ENCODE measurements at places on chromosomes 11 and 22.

DNA sequence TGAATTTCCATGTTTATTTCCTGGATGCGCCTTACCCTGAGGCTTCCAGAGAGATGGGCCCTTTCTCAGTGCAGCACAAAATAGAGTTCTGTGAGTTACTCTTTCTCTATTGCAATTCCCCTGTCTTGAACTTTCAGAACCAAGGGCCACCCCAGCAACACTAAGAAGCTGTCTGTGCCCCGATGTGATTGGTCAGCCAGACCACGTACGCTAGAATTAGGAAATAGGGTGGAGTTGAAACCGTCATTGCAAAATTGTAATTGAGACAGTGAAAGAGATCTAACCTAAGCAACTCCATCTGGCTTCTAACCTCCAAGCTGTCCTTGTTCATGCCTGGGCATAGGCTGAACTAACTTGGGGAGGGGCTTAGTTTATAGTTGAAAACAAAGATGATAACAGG is 981.3 kb downstream of the OPCML start:
- no peak for DNase-seq

DNA sequence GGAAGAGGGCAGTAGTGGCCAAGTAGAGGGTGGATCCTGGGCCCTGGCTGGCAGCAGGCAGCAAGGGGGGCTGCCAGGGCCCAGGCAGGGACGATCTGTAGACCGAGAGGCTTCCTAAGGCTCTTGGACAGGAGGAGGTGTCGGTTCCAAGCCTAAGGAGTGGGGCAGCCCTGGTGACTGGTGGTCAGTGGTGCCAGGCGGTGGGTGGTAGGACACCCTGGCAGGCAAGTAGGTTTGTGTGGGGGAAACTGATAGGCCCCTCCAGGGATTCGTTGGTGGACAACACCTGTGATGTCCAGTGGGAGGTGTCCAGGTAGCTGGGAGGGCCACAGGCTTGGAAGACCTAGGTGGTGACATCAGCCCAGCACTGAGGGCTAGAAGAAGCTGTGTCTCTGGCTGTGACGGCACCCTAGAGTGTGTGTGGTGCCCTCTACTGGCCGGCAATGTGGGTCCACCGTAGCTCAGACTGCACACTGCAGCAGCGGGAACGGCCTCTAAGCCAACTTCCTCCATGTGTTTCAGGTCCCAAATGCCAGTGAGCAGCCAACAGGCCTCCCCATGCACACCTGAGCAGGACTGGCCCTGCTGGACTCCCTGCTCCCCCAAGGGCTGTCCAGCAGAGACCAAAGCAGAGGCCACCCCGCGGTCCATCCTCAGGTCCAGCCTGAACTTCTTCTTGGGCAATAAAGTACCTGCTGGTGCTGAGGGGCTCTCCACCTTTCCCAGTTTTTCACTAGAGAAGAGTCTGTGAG is 9.4 kb upstream of the SAMM50 start:
- peak; percentile 77 for DNase-seq

DNA sequence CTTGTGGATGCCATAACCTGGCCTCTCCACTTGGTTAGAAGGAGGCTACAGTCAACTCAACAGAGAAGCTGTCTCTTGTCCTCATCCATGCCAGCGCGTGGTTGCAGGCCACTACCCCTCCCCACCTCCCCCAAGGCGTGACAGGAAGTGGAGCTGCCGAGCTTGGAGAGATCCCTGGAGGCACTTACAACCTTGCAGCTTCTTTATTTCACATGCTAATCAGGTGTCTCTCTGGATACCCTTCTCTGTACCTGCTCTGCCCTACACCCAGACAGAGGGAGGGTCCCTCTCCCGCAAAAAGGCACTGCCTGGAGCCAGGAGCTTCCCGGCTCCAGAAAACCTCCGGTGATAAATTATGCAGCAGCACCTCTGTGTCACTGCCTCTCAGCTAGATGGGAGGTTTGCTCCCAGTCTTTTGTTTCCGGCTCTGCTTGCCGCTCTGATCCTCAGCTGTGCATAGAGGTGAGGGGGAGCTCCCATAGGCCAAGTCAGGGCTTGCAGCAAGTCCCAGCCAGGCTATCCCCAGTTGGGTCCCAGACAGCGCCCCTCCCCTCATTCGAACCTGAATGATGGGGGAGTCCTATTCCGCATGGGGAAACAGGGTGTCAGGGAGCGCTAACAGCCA is 5.7 kb downstream of the LRP4 start:
- DNase-seq: peak; percentile 45

DNA sequence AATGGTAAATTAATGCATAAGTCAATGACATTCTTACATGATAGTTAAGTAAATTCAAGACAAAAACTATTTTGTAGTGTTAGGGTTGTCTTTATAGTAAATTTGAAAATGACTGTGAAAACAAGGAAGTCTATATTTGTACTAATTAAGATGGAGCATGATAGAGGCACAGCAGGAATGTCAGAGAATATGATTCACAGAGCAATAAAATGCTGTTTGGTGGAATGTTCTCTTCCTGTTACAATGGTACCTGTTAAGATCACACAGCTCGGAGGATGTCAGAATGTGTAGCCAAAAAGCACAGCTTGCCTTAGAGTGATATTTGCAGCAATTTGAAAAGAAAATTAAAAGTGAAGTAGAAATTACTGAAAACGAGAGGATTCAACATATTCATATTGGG is 2339.7 kb upstream of the RAG2 start:
- DNase-seq: no peak

DNA sequence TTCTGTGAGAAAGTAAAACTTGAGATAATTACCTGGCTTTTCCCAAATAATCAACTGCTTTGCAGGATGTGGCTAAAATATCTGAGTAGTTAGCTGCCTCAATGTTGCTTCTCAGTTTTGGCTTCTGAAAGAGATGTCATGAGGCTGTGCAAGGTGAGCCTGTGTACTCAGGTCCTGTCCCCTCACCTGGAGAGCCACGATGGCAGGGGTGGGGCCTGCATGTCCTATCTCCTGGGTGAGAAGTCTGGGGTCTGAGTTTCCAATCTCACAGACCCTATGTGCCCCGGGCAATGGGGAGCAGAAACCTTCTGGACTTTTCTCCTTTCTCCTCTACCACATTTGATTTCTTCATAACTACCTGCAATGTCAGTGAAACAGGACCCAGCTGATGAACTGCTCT is 338.6 kb upstream of the B3GAT1 start:
- no peak for DNase-seq

DNA sequence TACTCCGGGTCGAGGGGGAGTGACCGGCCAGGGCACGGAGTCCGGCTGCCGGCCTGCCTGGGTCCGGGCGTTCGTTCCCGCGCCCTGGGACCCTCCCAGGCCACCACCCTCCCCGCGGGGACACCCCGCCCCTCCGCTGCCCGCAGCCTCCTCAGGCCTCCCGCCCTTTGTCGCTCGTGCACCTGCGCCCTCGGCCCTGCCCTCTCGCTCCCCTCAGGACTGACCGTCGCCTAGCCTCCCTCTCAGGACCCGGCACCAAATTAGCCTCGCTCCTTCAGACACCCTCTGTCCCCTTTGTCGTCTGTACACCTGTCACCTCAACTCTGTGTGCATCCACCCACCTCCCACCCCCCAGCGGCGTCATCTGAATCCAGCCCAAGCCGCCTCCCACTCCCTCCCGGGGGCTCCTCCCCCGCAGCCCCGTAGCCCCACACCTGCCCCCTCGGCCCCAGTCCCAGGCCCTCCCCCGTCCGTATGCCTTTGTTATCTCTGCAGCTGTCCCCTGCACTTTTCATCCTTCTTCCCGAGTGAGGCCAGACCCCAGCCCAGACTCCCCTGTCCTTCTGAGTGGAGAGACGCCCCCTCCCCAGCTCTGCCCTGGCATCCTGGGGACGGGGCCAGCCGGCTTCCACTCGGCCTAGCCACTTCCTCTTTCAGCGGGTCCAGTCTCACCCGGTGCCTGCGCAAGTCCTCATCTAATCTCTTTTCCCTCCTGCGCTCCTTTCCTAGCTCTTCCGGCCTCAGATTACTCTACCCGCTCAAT is 643 bp downstream of the TIGD3 start:
- DNase-seq: peak; percentile 53

DNA sequence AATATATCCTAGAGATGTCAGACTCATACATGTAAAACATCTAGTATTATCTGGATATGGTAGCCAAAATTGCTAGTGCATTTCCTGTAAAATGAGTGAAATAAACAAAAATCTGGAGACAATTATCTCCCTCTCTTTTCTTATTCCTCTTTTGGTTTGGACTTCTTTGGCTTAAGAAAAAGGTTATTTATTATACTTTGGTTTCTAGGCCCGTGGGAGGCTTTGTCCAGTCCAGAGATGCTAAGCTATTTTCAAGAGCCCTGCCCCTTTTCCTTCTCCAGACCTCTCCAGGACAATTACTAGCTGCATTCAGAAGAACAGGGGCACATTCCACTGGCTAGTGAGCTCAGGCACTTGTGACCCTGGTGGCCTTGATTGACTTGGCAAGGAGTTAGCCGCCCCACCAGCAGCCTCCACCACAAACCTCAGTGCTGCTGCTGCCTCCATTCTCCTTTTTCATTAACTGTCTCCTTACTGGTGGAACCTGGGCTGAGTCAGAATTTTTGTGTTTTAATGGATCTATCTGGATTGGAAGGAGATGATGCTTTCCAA is 747.3 kb upstream of the TENM4 start:
- DNase-seq: peak; percentile 10

- no peak for DNase-seq
Observed at GRCh38 chr22:39175353-39176142, 23.1 kb upstream of the CBX7 start.

- DNase-seq: no peak
Observed at GRCh38 chr11:27381238-27381666, 18.2 kb upstream of the CCDC34 start.

- DNase-seq: no peak
Observed at GRCh38 chr11:123272565-123272964, 77.5 kb upstream of the CLMP start.

GRCh38 chr11:93852242-93852641 is 1.8 kb upstream of the VSTM5 start:
- no peak for DNase-seq

GRCh38 chr11:69296890-69297786 is 3.2 kb downstream of the MYEOV start:
- DNase-seq: peak; percentile 98

- no peak for DNase-seq
Observed at GRCh38 chr22:23774922-23775436, 2.3 kb downstream of the MMP11 start.

- DNase-seq: no peak
Observed at GRCh38 chr22:39288135-39288898, 31.1 kb downstream of the RPL3 start.

- no peak for DNase-seq
Observed at GRCh38 chr11:2612884-2613571, 86.8 kb downstream of the KCNQ1OT1 start.

GRCh38 chr11:32722255-32722654 is 72.2 kb downstream of the CCDC73 start:
- no peak for DNase-seq

- no peak for DNase-seq
Observed at GRCh38 chr22:23938328-23939016, 22.5 kb downstream of the GSTT2B start.

DNA sequence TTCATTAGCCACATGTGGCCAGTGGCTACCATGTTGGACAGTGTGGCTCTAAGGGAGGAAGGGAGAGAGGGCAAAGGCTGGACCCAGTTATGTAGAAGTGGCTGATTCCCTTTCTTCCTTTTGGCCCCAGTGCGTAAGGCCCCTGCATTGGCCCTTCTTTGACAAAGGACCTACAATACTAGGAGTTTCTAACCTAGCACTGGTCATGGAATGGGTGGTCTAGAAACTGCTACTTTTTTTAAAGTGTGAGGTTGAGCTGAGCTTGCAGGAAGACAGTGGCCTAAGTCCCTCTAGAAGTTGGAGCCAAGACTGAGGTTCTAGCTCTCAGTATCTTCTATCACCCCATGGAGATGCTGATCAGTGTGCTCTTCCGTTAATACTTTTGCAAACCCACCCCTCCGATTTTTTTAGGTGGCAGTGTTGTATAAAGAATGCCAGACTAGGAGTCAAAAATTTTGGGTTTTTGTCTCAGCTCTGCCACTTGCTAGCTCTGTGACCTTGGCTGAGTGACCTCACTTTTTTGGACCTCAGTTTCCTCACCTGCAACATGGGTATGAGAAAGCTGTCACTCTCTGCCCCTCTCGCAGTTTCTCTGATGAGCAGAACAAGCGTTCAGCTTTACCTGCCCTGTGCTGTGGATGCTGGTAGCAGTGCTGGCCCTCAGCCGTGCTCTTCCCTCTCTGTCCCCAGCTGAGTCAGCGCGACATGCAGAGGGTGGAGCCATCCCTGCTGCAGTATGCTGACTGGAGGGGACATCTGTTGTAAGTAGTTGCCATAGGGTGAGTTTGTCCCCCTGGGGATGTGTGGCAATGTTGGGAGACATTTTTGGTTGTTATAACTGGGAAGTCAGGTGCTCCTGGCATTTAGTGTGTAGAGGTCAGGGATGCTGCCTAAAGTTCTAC is 6.9 kb downstream of the ACCS start:
- no peak for DNase-seq

- DNase-seq: no peak
Observed at GRCh38 chr11:125287491-125288210, 123.1 kb downstream of the PKNOX2 start.

DNA sequence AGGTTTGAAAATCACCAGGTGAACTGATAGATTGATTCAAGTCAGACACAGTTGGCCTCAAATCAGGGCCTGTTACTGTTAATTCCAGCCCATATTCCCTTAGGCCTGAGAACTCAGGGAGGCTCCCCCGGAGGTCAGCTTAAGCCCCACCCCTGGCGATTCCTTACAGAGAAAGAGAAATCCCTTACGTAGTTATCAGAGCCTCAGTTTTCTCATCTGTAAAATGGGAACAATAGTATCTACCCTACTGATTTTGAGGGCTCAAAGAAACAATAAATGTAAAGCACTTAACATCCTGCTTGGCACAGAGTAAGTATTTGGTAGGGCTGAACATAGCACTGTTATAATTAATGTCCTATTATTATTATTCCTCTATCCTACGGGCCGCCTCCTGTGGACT is 94.1 kb downstream of the NAT10 start:
- no peak for DNase-seq

DNA sequence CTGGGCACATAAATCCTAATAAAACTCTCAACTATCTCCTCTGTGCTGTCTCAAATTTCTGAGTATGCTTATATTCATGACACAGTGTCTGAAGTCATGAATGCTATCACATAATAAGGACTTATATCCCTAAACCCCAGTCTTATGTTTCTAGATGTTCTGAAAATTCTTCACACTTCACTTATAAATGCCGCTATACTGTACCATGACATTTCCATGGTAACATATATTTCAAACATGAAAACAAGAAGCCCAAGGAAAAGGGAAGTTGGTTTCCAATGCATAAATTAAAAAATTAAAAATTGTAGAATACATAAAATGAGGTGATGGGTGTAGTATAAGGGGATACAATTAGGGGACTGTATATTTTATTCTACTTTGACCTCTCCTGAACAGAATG is 11.7 kb downstream of the GVQW3 start:
- no peak for DNase-seq

- no peak for DNase-seq
Observed at GRCh38 chr11:1487851-1488574, 1.4 kb upstream of the MOB2 start.

GRCh38 chr22:36042240-36042639 is 13.6 kb upstream of the RBFOX2 start:
- no peak for DNase-seq

DNA sequence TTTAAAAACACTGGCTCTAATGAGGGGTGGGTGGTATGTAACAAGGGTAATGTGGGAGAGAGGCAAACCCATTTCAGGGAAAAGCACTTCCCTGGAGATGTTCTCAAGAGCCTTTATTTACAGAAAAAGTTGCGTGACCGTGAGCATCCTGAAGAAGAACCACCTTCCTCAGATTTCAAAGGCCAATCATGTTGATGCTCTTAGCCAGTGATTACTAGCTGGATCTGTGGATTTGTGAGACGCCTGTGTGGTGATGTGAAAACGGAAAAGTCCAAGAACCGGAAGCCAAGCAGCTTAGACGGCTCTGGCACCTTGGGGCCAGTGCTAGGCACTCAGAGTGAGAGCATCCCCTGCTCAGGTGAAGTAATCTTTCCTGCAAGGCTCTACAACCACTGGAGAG is 12.6 kb upstream of the UBASH3B start:
- DNase-seq: no peak

Data from cardiac muscle cell (in vitro differentiated cells and primary cell).